Left colon (tissue), 2 donors: ENCODE measurements at places on chromosomes 5 and 9.

DNA sequence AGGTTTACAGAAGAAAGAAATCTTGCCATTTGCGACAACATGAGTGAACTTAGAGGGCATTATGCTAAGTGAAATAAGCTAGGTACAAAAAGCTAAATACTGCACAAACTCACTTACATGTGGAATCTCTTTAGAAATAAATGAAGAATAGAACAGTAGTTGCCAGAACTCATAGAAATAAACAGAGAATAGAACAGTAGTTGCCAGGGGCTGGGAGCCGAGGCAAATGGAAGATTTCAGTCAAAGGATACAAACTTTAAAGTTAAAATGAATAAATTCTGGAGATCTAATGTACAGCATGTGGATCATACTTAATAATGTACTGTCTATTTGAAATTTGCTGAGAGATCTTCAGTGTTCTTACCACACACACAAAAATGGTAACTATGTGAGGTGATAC, 63.4 kb downstream of the FAM81B start:
- DNase-seq = no peak

- DNase-seq = no peak
These were observed 21.1 kb downstream of the FAT2 start for GRCh38 chr5:151570058-151570457.

DNA sequence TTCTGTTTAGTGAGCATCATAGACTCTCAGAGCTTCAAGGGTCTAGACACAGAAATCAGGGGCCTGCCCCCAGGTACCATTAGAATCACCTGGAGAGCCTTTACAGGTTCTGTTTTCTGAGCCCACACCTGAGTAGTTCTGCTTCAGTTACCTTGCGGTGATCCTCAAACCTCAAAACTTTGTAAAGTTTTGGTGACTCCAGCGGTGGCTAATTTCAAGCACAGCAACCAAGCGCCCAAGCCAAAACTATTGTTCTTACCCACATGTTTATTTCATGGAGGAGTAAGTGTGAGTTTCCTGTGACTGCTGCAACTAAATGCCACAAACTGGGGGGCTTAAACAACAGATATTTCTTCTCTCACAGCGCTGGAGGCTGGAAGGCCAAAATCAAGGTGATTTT, 108.9 kb downstream of the FOXD1 start:
- DNase-seq = no peak

DNA sequence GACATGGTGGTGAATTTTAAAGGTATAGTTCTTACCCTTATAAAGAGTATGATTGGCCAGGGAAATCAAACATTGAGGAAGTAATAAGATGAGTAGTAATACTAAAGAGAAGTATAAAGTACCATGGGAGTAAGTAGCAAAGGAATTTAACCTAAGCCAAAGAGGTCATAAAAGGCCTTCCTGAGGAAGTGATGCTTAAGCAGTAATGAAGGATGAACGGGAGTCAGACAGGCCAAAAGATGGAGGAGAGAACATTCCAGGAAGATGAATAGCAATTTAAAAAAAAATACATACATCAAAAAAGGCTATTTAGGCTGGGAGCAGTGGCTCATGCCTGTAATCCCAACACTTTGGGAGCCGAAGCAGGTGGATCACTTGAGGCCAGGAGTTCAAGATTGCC, 29.0 kb downstream of the KLHL3 start:
- DNase-seq = no peak

DNA sequence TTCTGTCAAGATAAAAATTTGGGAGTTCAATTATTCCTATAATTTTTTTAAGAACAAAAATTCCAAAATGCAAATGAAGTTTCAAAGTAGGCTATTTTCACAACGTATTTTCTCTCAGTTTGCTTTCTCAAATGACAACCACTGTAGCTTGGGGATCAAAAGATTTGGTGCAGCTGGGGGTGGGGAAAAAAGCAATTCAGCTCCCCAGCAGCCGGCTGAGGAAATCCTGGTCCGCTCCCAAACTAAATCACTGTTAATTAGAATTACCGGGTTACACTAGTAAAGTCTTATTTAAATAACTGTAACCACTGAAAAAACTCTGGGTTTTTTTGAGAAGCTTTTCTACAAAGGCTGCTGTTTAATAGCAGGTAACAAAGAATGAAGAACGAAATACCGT, 5.7 kb downstream of the NR6A1 start:
- DNase-seq = no peak

- no peak for DNase-seq
These were observed 37.8 kb upstream of the RNF20 start for GRCh38 chr9:101495810-101496209.

DNA sequence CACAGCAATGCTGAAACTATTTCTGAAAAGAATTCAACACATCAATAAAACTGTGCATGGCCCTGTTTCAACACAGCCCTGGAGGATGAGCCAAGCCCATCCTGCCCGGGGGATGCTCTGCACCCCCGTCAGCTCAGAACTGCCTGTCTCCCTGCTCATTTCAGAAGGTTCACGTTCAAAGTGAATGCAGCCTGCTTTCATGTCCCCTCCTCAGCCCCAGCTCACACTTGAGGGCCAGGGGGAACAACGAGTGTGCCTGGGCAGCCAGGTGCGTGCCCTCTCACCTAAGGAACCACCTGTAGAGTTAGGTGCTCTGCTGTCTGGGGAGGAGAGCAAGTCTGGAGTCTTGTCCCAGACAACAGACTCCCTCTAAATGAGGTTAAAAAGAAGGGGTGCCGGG, 348.5 kb upstream of the IRX2 start:
- no peak for DNase-seq

- DNase-seq = no peak
These were observed 65.9 kb downstream of the GLDC start for GRCh38 chr9:6579613-6580012.

DNA sequence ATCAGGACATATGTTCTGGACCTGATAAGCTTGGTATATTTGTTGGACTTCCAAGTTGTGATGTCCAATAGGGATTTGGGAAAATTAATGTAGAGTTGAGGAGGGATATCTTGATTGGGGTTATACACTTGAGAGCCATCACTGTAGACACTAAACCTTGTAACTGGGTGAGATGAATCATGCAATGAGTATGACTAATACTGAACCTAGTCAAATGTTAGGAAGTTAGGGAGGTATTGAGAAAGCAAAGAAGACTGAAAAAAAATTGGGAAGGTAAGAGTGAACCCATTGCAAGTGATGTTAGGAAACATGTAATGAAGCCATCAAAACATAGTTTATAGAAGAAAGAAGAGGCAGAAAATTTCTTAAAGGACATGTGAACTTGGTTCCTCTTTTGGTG, 668.4 kb upstream of the CDH9 start:
- DNase-seq = no peak

DNA sequence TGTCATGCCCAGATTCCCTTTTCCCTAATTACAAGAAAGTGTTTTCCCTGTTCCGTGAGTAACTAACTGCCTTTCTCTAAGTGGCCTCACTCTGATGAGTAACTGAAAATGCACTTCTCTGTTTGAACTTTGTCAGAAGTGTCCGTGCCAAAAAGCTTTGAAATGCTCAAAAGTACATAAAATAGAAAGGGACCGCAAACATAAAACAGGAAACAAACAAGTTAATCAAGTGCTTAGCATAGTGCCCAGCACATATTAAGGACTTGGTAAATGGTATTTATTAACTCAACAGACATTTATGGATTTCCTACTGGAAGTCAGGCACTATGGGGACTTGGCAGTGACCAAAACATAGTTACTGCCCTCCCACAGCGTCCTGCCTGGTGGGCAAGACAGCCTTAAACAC, 22.3 kb downstream of the AQP3 start:
- no peak for DNase-seq

DNA sequence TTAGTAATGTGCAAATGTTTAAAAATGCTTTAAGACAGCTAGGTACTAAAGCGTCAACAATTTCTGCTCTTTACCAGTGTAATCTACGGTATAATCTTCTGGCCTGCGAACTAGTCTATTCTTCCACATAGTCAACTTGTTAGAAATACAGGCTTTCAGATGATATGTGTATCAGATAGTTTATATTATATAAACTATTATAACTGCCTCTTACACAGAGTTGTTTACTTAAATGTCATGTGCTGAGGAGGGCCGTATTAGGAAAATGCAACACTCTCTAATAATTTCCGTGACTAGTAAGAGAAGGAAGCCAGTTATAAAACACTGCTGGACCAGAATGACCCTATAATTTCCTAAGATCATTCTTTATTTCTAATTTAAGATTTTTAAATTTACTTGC, 63.6 kb downstream of the WDR41 start:
- no peak for DNase-seq
